ENCODE measurements at places on chromosomes 2 and 18.

DNA sequence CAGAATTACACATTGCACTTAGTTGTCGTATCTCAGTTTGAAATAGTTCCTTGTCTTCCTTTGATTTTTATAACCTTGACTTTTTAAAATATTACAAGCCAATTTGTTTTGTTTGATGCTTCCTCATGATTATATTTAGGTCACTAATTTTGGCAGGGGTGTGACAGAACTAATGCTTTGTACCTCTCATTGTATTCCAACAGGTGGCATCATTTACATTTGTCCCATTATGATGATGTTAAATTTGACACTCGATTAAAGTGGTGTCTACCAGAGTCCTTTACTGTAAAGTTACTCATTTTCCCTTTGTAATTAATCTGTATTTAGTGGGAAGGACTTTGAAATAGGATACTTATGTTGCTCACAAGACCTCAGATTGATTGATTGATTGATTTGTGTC, 21.5 kb upstream of the MFSD2B start:
- no peak for DNase-seq

- DNase-seq = no peak
Measured at GRCh38 chr18:378079-378478, 110.2 kb upstream of the THOC1 start.

DNA sequence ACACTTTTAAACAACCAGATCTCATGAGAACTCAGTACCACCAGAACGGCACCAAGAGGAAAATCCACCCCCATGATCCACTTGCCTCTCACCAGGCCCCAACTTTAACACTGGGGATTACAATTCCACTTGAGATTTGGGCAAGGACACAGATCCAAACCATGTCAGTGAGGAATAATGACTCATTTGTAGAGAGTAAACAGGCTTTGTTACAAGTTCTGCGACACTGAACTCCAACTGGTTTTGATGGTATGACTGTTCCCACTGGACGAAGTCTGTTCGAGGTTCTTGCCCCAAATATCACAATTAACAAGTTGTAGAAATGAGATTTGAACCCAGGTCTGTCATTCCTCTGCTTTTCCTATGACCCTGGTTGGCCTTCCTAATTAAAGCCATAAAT, 718.1 kb upstream of the ID2 start:
- DNase-seq = no peak

- DNase-seq = no peak
Measured at GRCh38 chr18:7766817-7767216, 199.7 kb downstream of the PTPRM start.

- no peak for DNase-seq
Measured at GRCh38 chr2:61167579-61167978, 5.6 kb downstream of the C2orf74 start.

- no peak for DNase-seq
Measured at GRCh38 chr18:13320096-13320495, 101.5 kb downstream of the LDLRAD4 start.

GRCh38 chr2:47119001-47119400, 36.1 kb downstream of the STPG4 start:
- DNase-seq = no peak

GRCh38 chr2:54898456-54899226, 151.6 kb downstream of the RTN4 start:
- no peak for DNase-seq

- DNase-seq = no peak
Measured at GRCh38 chr2:29688429-29688828, 233.0 kb downstream of the ALK start.

- DNase-seq = no peak
Measured at GRCh38 chr2:220336771-220337170, 709.3 kb downstream of the SLC4A3 start.

GRCh38 chr2:25494616-25495015, 152.9 kb upstream of the DNMT3A start:
- no peak for DNase-seq

DNA sequence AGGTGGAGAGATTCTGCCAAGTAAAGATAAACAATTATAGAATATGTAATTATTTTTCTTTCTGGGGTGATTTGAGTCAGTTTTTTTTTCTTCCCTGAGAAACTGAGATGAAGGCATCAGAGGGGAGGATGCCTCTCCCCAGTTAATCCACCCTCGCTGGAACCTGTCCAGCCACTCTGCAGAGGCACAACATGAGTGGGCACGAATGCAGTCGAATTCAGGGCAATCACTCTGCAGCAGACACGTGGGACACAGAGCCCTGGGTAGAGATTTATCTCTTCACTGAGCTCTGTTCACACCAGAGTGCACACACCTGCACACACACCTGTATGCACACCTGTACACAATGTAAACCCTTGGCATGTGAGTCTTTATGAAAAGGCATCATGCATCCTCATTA, 154.2 kb downstream of the DCDC2C start:
- DNase-seq = no peak

GRCh38 chr2:138512672-138513071, 11.1 kb downstream of the SPOPL start:
- no peak for DNase-seq

- no peak for DNase-seq
Measured at GRCh38 chr2:85681776-85682175, 12.4 kb upstream of the GNLY start.

DNA sequence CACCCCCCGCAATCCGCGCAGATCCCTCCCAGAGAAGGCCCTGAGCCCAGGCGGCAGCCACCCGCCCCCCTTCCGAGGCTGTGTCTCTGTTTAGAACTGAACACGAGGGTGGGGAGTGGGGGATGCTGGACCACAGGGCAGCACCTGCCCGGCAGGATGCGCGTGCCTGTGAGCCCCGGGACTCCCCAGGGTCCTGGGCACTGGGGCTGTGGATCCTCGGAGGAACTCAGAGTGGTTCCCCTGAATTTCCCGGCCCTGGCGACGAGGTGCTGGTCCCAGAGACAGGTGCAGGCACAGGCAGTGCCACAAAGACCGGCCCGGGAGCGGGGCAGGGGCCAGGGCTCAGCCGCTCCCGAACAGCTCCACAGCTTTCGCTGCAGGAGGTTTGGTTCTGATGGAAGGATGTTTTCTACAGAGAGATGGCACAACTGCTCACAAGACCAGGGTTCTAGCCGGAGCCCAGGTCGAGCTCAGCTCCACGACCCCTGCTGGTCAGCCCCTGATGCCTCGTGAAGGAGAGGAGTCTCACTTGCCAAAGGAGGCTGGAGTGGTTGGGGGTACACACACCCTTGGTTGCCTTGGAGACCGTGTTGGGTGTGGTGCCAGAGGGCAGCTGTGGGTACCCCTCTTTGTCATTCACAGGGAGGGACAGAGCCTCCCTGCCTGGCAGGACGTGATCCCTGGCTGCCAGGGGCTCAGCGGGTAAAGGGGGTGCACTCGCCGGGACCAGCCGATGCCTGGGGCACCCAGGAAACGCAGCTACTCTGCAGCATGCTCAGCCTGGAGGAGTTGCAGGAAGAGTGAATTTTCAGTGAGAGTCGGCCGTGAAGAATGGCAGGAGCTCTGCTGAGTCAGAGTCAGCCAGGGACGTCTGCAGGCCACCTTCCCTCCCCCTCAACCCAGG, 4.4 kb upstream of the NEU4 start:
- DNase-seq = peak; percentile 19

DNA sequence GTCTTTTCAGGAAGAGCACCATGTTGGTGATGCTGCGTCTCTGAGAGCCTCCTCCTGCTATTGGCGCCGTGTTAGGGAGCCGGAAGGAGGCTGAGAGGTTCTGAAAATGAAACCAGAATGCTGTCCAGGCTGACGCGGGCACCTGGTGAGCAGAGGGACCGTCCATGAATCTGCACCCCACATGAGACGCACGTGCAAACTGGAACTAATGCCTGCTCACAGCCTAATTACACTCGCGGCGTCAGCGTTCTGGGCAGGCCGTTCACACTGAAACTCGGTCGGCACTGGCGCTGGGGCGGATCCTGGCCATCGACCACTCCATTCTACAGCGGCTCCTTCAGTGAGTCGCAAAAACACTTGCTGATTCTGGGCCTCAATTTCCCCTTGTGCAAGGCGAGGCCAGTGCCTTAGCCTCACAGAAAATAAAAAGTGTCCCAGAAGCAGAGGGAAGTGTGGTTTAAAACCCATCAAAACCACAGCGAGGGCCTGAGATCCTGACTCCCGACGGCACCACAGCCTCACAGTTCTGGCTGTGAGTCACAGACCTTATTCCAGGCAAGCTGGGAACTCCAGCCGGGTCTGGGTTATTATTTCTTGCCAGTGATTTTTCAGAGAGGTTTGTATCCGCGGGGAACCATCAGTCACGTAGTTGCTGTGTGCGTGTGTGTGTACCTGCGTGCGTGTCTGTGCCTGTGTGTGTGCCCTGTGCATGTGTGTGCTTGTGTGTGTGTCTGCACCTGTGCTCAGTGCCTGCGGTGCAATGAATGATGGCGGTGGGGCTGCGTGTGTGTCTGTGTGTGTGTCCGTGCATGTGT, 49.1 kb upstream of the CTDP1 start:
- no peak for DNase-seq

- DNase-seq = peak; percentile 6
Measured at GRCh38 chr2:67846370-67847070, 216.3 kb downstream of the C1D start.

DNA sequence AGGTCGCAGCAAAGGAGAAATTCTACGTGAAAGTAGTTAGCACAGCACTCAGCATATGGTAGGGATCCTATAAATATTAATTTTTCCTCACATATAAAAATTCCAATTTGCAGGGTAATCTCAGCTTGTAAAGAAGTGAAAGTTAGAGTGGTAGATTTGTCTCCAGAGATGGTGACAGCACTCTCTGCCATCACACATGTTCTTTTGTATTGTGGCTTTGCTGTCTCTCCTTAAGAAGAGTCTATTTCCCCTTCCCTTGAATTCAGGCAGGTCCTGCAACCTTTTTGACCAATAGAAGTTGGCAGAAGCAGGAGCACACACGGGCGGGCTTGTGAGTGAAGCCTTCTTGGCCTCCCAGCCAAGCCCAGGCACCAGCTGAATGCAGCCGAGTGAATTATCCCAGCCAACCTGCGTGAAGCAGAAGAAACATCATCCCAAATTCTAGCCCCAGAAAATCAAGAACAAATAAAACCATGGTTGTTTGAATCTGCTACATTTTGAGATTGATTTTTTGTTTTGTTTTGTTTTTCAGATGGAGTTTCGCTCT, 107.8 kb upstream of the COPS8 start:
- DNase-seq = no peak

GRCh38 chr2:184756161-184756560, 157.8 kb downstream of the ZNF804A start:
- no peak for DNase-seq

- DNase-seq = no peak
Measured at GRCh38 chr2:39796134-39796533, 17.1 kb upstream of the THUMPD2 start.

DNA sequence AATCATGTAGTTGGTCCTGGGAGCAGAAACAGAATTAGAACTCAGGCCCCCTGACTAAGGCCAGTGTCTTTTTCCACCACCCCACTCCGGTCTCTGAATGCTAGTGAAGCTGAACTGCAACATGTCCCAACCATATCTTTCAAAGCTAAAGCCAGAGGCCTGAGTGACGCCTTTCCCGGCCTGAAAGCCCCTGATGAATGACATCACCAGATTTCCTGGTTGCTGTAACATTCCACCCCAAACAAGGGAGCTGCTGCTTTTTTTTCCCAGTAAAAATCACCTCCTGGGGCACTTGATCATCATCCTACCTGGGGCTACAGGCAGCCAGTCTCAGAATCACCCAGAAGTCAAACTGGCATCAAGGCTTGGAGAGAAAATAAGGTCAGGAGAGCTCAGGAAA, 162.7 kb downstream of the ARL4C start:
- DNase-seq = no peak

- no peak for DNase-seq
Measured at GRCh38 chr2:85537600-85538506, 1.1 kb upstream of the MAT2A start.

DNA sequence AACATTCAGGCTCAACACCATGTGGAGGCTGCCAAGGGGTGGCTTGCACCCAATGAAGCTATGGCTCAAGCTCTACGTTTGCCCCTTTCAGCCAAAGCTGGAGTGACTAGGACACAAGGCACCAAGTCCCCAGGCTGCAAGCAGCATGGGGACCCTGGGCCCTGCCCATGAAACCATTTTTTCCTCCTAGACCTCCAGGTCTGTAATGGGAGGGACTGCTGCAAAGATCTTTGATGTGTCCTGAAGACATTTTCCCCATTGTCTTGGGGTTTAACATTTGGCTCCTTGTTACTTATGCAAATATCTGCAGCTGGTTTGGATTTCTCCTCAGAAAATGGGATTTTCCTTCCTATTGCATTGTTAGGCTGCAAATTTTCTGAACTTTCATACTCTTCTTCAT, 51.0 kb downstream of the PDE1A start:
- DNase-seq = no peak

DNA sequence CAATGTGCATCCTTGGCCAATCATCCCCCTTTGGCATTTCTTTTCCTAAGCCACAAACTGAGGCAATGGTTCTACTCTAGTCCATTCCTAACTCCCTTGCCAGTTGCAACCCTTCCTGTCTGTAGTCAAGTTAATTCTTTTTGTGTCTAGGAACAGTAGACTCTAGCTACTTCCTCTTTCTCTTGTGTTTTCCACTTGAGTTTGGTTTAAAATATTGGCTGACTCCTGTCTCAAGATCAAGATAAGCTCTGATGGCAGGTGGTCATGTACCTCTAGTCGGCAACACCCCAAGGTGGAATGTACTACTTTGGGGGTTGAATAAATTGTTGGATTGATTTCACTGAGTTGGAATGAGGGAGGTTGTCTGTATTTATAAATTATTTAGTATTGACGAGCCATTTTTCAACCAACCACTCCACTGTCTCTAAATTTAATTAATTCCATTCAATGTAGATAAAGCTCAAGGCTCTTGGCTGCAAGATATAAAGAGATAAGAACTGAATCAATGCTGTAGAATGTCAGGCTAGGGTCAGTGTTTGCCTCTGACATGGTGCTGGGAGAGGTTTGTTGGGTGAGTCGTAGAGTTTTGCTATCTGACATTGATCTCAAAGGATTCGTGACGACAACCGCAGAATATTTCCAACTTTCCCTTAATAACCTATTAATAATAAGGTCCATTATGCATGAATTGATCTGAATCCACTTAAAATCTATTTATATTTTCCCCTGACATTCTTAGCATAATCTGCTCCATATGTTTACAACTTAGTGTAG, 188.7 kb upstream of the APCDD1 start:
- DNase-seq = no peak

GRCh38 chr18:527146-527545, 26.6 kb upstream of the COLEC12 start:
- DNase-seq = no peak

DNA sequence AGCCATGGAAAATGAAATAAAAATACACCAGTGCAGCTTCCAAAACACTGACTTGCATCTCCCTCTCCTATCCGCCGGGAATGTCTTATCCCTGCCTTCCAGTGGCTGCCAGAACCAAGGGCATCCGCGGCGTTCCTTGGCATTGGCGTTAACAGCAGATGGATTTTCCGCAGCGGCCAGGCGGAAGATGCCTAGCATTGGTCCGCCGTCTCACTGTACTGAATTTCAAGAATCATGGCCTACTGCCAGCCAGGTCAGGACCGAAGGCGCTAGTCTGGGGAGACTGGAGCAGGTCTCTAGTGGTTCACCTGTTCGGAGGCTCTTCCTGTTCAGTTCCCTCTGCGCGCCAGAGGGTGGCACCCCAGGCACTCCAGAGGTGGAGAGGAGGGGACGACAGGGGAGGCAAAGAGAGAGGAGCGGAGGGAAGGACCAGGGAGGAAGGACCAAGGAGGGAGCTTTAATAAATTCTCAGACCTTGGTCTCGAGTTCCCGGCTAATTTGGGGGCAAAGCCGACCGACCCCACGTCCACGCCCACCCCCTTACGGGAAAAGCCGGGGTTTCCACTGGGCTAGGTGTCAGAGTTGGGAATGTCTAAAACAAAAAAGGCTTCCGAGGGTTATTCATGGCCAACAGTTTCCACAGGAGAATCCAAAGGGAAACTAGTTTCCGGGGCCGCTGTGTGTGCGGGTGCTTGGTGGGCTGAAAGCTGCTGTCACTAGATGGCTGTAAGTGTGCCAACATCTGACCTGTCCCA, 3.7 kb upstream of the BCL2L11 start:
- DNase-seq = peak; percentile 41
